ENCODE measurements at places on chromosomes 12 and 14.

GRCh38 chr14:21191261-21191808, 35.5 kb upstream of the OR5AU1 start:
- no peak for DNase-seq

- DNase-seq: no peak
Measured at GRCh38 chr12:81588235-81589008, 170.7 kb downstream of the PPFIA2 start.

DNA sequence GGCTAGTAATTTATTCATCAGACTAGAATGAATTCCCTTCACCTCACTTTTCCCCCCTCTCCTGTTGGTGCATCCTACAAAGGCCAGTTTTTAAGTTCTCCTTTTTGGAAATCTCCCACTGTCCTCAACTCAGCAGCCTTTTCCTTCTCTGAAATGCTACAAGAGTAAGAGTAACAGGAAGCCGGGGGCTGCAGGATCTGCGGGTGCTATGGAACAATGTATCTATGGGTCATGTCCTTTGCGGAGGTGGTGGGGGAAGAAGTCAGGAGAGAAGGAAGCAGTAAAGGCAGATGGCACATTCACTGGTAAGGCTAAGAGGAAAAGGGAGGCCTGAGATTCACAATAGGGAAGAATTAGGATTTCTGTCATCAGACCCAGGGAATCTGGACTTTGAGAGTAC, 22.2 kb upstream of the TESC start:
- DNase-seq: no peak

DNA sequence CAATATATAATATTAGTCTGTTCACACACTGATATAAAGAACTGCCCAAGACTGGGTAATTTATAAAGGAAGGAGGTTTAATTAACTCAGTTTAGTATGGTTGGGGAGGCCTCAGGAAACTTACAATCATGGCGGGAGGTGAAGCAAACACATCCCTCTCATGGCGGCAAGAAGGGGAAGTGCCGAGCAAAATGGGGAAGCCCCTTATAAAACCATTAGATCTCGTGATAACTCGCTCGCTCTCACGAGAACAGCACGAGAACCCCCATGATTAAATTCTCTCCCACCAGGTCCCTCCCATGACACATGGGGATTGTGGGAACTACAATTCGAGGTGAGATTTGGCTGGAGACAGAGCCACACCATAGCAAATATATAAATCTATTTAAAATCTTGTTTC, 269.8 kb downstream of the ATP23 start:
- no peak for DNase-seq

- peak; percentile 14 for DNase-seq
Measured at GRCh38 chr14:54435500-54435981, 5.6 kb downstream of the CNIH1 start.

DNA sequence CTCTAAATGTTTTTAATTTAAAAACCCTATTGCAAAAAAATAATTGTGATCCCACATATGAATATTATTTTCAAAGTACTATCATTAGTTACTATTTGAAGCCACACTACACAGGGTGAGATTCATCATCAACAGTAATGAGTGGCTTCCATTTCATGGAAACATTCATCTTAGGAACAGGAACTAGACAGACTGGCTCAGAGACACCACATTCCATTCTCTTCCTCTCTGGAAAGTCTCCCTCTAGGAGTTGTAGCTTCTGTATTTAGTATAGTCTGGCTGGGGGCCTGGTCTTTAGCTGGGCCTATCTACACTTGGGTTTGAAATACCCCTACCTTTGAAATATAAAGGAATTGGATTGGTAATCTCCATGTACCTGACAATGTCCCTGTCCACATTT, 6.2 kb upstream of the VDR start:
- no peak for DNase-seq

- DNase-seq: no peak
Measured at GRCh38 chr12:39240587-39240986, 202.3 kb downstream of the KIF21A start.

DNA sequence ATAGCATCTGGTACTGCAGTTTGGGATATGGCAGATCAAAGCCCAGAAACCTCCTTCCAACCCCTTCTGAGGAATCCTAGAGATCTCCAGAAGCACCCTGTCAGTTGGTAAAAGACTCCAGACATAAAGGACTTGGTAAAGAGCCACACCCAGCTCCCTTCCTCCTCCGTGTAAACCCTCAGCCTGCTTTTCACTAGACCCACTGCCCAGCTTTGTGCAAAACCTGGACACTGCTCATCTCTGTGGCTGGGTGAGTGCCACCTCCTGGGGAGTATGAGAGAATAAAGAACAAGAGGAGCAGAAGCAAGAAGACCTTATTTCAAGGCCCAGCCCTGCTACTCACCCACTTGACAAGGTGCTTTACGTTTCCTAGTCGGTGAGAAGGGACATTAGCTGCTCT, 33.0 kb downstream of the ANO2 start:
- DNase-seq: no peak

- DNase-seq: peak; percentile 96
Measured at GRCh38 chr14:23366426-23366921, 1.5 kb upstream of the EFS start.

All from A673 (cell line).